Liver (tissue), 10 donors: ENCODE measurements at places on chromosomes 16 and 17. TPM values are rescaled to one million over a fixed set of nuclear protein-coding genes. Genes with fewer than 3 reads are reported as not detected.

Gene FSCN2
- not detected for polyA plus RNA-seq

Gene SPDYE4
- not detected for polyA plus RNA-seq

Gene JPH3
- polyA plus RNA-seq, result 0.02 TPM

Gene CIBAR2
- not detected for polyA plus RNA-seq

Gene HIC1
- polyA plus RNA-seq, result 3.5 TPM

Gene C1QTNF8
- not detected for polyA plus RNA-seq

Gene RCVRN
- polyA plus RNA-seq, result not detected

Gene CMTR2
- 10.4 TPM for polyA plus RNA-seq

Gene PERCC1
- not detected for polyA plus RNA-seq

- DNase-seq, result no peak
- H3K4me1 ChIP-seq, result peaks cover 43% of the 10 kb centered on the region
- no peaks in the 10 kb centered on the region for H3K27me3 ChIP-seq
Observed at GRCh38 chr16:4937782-4938682, 1.1 kb upstream of the PPL start.

GRCh38 chr17:16448490-16448889 is 33.1 kb downstream of the TRPV2 start:
- no peak overlapping the region for H3K27ac ChIP-seq
- H3K36me3 ChIP-seq, result no peaks in the 10 kb centered on the region
- no peaks in the 10 kb centered on the region for H3K27me3 ChIP-seq
- H3K4me3 ChIP-seq, result no peak overlapping the region
- no peak for DNase-seq

DNA sequence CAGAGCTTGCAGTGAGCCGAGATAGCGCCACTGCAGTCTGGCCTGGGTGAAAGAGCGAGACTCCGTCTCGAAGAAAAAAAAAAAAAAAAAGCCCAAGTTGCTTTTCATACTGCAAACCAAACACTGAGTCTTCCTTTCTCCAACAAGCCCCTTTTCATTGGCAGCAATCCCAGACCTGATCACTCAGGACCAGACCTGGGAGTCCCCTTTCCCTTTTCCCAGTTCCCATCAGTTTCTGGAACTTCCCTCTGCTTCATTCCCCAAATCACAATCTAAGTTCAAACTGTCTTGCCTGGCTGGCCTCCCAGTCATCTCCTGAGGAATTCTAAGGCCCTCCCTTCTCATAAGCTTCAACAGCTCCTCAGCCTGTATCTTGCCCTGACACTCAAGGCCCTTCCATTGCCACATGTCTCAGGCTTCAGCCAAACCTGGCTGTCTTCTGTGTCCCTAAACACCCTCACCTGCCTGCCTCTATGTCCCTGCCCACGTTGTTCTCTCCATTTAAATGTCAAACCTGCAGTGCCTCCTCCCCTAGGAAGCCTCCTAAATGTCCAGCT is 11.8 kb upstream of the PHF12 start:
- H3K27me3 ChIP-seq, result no peaks in the 10 kb centered on the region
- H3K4me3 ChIP-seq, result no peak overlapping the region
- no peak for DNase-seq

- no peak for DNase-seq
- peaks cover 34% of the 10 kb centered on the region for H3K4me1 ChIP-seq
- H3K27me3 ChIP-seq, result no peaks in the 10 kb centered on the region
- peak overlapping the region; percentile 49 for H3K4me3 ChIP-seq
- peak overlapping the region; percentile 91 for H3K27ac ChIP-seq
- no peaks in the 10 kb centered on the region for H3K36me3 ChIP-seq
Observed at GRCh38 chr17:7613769-7614424, 800 bp downstream of the FXR2 start.

GRCh38 chr17:17730250-17730935 is 49.1 kb downstream of the RAI1 start:
- no peaks in the 10 kb centered on the region for H3K4me1 ChIP-seq
- no peaks in the 10 kb centered on the region for H3K36me3 ChIP-seq
- no peak for DNase-seq
- H3K4me3 ChIP-seq, result no peak overlapping the region
- H3K27me3 ChIP-seq, result no peaks in the 10 kb centered on the region
- H3K27ac ChIP-seq, result no peak overlapping the region

DNA sequence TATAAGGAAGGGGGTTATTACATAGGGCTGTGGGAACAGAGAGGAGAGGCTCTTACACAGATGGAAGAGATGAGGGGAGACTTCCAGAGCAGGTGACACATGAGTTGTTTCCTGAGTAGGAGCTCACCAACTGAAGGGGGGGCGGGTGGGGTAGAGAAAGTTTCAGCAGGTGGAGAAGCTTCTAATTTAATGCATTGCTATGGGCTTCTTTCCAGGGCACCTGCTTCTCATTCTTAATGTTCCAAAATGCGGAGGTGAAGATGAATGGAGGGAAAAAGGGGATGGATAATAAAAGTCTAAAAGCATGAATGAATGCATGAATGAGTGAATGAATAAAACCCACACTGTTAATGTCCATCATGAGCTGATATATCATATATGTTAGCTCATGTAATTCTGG is 439.0 kb upstream of the CCL2 start:
- no peak for DNase-seq
- no peak overlapping the region for H3K4me3 ChIP-seq
- H3K4me1 ChIP-seq, result no peaks in the 10 kb centered on the region

GRCh38 chr17:46869975-46870803 is 18.8 kb downstream of the WNT9B start:
- H3K36me3 ChIP-seq, result no peaks in the 10 kb centered on the region
- no peak overlapping the region for H3K27ac ChIP-seq
- no peaks in the 10 kb centered on the region for H3K27me3 ChIP-seq
- H3K4me1 ChIP-seq, result peaks cover 14% of the 10 kb centered on the region

DNA sequence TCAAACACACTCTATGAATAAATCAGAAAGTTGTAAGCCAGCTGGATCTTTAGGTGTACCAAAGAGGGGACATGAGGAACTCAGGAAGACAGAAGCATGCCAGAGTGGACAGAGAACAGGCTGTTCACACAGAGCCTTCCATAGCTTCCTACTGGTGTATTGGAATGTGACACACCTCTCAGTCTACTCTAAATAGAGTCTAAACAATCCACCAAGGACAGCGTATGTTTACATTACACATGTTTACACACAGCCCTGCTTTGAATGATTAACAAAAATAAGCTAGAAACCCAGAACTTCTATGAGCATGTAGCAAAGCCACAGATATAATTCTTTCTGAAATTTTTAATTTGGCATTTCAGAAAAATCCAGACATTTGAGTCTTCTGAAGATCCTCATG is 1279.0 kb upstream of the CDH8 start:
- no peaks in the 10 kb centered on the region for H3K36me3 ChIP-seq
- no peak overlapping the region for H3K4me3 ChIP-seq
- no peaks in the 10 kb centered on the region for H3K4me1 ChIP-seq
- H3K27me3 ChIP-seq, result no peaks in the 10 kb centered on the region

- no peaks in the 10 kb centered on the region for H3K27me3 ChIP-seq
- no peak for DNase-seq
- no peak overlapping the region for H3K27ac ChIP-seq
- no peaks in the 10 kb centered on the region for H3K36me3 ChIP-seq
- no peaks in the 10 kb centered on the region for H3K4me1 ChIP-seq
- no peak overlapping the region for H3K4me3 ChIP-seq
Observed at GRCh38 chr16:24152826-24153225, 103.3 kb upstream of the CACNG3 start.

DNA sequence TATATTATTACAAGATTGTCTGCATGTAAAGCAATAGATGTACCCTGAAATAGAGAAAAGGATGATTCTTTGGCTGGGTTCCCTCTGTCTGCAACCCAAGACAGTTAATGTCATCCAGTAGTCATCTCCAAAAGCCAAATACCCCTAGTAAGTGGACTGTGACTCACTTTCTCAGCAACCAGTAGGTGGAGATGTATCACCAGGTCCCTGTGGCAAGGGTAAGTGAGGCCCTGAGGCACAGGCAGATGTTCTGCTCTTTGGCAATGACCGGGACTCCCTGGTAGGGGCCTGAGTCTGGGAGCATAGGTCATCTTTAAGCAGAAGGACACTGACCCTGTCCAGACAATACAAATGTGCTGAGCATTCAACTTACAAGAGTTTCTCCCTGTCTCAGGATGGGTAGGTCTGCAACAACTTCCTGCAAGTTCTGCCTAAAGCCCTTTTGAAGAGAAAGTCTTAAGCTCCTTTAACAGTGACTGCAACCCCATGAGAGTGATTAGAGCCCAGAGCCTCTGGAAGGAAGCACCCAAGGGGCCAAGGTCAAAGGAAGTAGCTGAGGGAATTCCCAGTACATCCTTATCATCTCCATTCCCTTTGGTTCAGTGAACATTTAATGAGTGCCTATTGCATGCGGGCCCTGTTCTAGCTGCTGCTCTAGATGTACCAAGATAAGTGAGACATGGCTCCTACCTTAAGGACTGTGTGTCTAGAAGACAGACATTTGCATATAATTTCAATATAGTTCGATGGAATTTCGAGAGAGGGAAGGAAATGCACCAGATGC is 31.9 kb downstream of the PMP22 start:
- DNase-seq, result no peak
- peaks cover 5% of the 10 kb centered on the region for H3K4me1 ChIP-seq

DNA sequence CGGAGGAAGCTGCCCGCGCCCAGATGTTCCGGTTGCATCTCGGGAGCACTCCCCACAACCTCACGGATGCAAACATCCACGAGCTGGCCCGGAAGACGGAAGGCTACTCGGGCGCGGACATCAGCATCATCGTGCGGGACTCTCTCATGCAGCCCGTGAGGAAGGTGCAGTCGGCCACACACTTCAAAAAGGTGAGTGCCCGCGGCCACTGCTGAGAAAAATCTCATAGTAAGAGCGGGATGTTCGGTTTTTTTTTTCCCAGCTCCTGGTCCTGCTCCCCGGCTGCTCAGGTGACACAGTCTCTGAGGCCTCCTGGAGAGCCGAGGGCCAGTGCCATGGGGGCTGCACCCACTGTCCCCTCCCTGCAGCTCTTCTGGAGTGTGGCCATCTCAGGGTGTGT is 9.3 kb downstream of the PDF start:
- no peak overlapping the region for H3K27ac ChIP-seq
- peaks cover 40% of the 10 kb centered on the region for H3K36me3 ChIP-seq
- H3K4me1 ChIP-seq, result peaks cover 46% of the 10 kb centered on the region
- DNase-seq, result no peak
- H3K4me3 ChIP-seq, result no peak overlapping the region
- H3K27me3 ChIP-seq, result no peaks in the 10 kb centered on the region

GRCh38 chr17:2190014-2190413 is 113.6 kb downstream of the SMG6 start:
- no peak for DNase-seq
- H3K36me3 ChIP-seq, result peaks cover 9% of the 10 kb centered on the region
- H3K4me3 ChIP-seq, result no peak overlapping the region

DNA sequence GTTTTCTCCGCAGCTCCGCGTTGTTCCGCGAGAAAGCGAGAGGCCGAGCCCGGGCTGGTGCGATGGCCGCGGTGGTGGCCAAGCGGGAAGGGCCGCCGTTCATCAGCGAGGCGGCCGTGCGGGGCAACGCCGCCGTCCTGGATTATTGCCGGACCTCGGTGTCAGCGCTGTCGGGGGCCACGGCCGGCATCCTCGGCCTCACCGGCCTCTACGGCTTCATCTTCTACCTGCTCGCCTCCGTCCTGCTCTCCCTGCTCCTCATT is 404 bp downstream of the EMC6 start:
- H3K4me3 ChIP-seq, result peak overlapping the region; percentile 84
- H3K27ac ChIP-seq, result peak overlapping the region; percentile 88
- no peak for DNase-seq
- no peaks in the 10 kb centered on the region for H3K27me3 ChIP-seq
- peaks cover 7% of the 10 kb centered on the region for H3K36me3 ChIP-seq

GRCh38 chr17:82384730-82385481 is 13.3 kb downstream of the UTS2R start:
- H3K27me3 ChIP-seq, result no peaks in the 10 kb centered on the region
- H3K4me3 ChIP-seq, result no peak overlapping the region
- H3K27ac ChIP-seq, result peak overlapping the region; percentile 85
- DNase-seq, result no peak
- H3K36me3 ChIP-seq, result no peaks in the 10 kb centered on the region

DNA sequence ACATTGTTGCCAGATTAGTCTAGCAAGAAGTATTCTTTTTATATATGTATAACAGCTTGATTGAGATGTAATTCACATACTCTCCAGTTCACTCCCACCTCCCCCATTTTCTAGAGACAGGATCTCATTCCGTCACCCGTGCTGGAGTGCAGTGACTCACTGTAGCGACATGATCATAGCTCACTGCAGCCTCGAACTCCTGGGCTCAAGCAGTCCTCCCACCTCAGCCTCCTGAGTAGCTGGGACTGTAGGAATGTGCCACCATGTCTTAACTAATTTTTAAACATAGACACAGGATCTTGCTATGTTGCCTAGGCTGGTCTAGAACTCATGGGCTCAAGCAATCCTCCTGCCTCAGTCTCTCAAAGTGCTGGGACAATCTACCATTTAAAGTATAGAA is 3.3 kb upstream of the RSAD1 start:
- H3K36me3 ChIP-seq, result peaks cover 6% of the 10 kb centered on the region
- DNase-seq, result no peak
- peak overlapping the region; percentile 19 for H3K27ac ChIP-seq
- H3K27me3 ChIP-seq, result no peaks in the 10 kb centered on the region
- H3K4me1 ChIP-seq, result peaks cover 43% of the 10 kb centered on the region

DNA sequence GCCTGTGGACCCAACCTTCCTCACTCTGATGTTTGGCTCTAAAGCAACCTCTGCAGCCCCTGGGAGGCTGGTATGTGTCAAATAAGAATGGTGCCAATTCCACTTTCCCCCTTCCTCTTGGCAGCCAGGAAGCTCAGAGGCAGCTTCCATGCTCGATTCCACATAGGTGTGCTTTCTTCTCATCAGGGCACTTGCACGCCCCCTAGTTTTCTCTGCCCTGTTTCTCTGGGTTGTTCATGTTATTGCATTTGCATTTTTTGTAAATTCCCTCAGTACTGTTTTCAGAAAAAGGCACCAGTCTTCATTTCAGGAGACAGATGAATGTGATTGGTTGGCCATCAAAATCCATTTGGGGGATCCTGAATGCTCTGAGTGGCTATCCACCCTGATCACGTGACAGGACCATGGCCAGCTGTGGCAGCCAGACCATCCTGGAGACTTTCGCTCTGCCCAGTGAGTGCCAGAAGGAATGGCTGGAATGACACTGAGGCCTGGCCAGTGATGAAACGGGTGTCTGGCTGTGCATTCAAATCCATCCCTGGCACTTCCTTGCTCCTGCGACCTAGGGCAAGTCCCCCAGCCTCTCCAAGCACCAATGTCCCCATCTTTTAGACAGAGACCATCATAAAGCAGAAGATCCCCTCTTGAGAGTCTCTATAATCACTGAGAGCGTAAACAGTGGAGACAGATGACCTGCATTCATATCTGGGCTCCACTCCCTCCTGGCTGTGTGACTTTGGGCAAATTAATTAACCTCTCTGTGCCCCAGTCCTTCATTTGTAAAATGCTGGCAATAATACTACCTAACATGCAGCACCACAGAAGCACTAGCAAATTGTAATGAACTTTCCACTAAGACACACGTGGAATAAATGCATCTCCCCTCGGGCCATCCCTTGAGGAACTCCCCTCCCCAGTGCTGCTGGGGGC is 56.4 kb downstream of the CNGB1 start:
- DNase-seq, result no peak
- no peaks in the 10 kb centered on the region for H3K4me1 ChIP-seq
- no peak overlapping the region for H3K27ac ChIP-seq
- H3K36me3 ChIP-seq, result no peaks in the 10 kb centered on the region
- no peaks in the 10 kb centered on the region for H3K27me3 ChIP-seq
- no peak overlapping the region for H3K4me3 ChIP-seq

- H3K4me3 ChIP-seq, result no peak overlapping the region
- H3K27ac ChIP-seq, result no peak overlapping the region
- DNase-seq, result no peak
- no peaks in the 10 kb centered on the region for H3K27me3 ChIP-seq
- peaks cover 4% of the 10 kb centered on the region for H3K4me1 ChIP-seq
Observed at GRCh38 chr16:53960954-53961616, 257.1 kb downstream of the FTO start.
